Activated T-helper 2 cell treated with anti-CD3 and anti-CD28 coated beads, Interferon-gamma antibody, Interleukin-2, Interleukin-4, amounts not matched to agents 10 μg/mL and 5 μg/mL and 100 μg/mL, durations not matched to agents 14 hours and 24 hours and 36 hours (primary cell): ENCODE measurements at places on chromosomes 11 and 22. TPM values are rescaled to one million over a fixed set of nuclear protein-coding genes. Genes with fewer than 3 reads are reported as not detected.

GRCh38 chr11:19628018-19628417 is 84.6 kb upstream of the NAV2 start:
- no peak overlapping the region for H3K4me3 ChIP-seq
- no peaks in the 10 kb centered on the region for H3K27me3 ChIP-seq

GRCh38 chr11:31974366-31975136 is 116.3 kb upstream of the RCN1 start:
- no peak overlapping the region for H3K4me3 ChIP-seq
- no peak for DNase-seq
- no peak overlapping the region for H3K27ac ChIP-seq
- H3K36me3 ChIP-seq: no peaks in the 10 kb centered on the region
- H3K27me3 ChIP-seq: peaks cover 14% of the 10 kb centered on the region
- H3K4me1 ChIP-seq: no peaks in the 10 kb centered on the region

DNA sequence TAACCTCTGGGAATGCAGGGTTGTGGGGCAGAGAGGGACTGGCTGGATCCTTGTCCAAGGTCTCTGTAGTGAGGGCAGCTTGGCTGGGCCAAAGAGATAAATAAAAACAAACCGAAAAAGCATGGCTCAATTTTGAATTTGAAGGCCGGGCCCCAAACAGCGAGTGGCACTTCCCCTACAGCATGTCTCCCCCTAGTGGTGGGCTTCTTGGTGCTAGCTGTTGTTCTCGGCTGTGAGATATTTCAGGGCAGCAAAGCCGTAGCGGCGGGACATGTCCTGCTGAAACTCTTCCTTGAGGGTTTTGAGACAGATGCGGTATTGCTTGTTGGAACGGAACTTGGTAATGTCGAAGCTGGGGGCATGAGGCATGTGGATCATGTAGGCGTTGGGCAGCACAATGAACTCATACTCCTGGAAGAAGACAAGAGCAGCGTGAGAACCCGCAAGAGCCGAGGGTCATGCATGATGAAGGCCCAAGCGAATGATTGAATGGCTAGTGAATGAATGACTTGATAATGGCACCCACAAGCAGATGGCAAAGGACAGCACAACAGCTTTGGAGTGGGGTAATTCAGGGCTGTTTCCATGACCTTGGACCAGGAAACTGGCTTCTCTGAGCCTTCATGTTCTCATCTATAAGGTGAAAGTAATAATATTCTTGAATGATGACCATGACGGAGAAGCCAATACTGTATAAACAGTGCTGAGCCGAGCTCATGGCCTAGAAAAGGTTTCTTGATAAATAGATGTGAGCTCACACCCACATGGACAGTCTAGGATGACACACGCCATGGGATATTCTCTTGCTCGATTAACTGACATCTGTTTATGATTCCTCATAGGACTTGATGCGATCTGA is 216.3 kb upstream of the SYN3 start:
- DNase-seq: no peak
- no peaks in the 10 kb centered on the region for H3K27me3 ChIP-seq
- H3K4me1 ChIP-seq: no peaks in the 10 kb centered on the region
- no peaks in the 10 kb centered on the region for H3K36me3 ChIP-seq

The C11orf87 gene
- total RNA-seq: not detected in 2 replicates
